Vagina (tissue), 2 donors: ENCODE measurements at places on chromosomes 16 and 17.
A peak's percentile ranks its signal among the peaks of the same experiment; 100 is the strongest.

DNA sequence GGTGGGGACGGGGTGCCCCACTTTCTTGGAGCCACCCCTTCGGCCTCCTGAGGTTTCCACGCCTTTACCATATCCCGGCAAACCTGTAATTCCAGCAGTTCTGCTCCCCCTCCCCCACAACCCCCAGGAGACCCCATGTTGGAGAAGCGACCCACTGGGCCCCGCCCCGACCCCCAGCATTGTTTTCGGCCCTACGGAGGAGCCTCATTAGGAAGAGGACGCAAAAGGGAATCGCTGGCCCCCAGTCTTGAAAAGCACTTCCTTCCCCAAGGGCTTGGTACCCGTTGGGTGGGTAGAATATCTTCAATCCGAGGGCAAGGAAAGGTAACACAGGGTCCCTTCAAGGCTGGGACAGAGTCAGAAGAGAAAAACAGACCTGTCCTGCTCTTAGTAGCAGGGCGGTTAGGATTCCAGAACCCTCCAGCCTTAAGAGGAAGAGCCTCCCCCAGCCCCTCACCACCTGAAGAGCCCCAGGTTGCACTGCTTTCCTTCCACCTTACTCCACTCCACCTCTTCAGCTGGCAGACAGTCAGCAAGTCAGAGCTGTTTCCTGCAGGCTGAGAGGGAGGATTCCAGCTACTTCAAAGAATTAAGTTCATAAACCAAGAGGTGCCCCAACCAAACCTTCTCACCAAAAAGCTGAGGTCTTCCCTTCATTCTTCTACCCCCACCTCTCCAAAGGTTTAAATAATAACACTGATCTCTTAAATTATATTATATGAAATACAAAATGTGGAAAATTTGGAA lies 803 bp upstream of the TLCD2 start:
- DNase-seq, result no peak
- peak overlapping the region; percentile 69 for H3K4me3 ChIP-seq
- no peaks in the 10 kb centered on the region for H3K36me3 ChIP-seq
- H3K27ac ChIP-seq, result peak overlapping the region; percentile 77
- no peaks in the 10 kb centered on the region for H3K27me3 ChIP-seq
- H3K4me1 ChIP-seq, result peaks cover 45% of the 10 kb centered on the region

- no peak overlapping the region for H3K4me3 ChIP-seq
- peak; percentile 61 for DNase-seq
- no peak overlapping the region for H3K27ac ChIP-seq
- H3K27me3 ChIP-seq, result no peaks in the 10 kb centered on the region
- H3K36me3 ChIP-seq, result no peaks in the 10 kb centered on the region
- H3K4me1 ChIP-seq, result no peaks in the 10 kb centered on the region
Measured at GRCh38 chr16:13992322-13992721, 72.4 kb downstream of the ERCC4 start.

DNA sequence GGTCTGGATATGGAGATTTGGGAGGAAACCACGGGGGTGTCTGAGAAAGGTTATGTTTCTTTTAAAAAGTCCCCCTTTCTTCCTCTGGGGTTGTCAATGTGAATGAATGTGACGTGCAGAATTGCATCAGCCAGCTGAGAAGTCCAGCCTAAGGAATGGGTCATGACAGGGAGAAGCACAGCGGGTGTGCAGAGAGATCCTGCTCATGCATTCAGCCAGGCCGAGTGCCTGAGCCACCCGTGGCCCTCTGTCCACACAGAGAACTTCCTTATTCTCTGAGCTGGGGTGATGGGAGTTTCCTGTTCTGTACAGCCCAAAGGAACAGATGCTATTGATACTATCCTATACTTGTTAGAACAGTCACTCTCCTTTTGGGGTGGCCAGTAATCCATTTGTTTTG lies 117.9 kb downstream of the CPPED1 start:
- H3K27ac ChIP-seq, result no peak overlapping the region
- DNase-seq, result no peak
- no peaks in the 10 kb centered on the region for H3K4me1 ChIP-seq
- no peaks in the 10 kb centered on the region for H3K27me3 ChIP-seq
- no peaks in the 10 kb centered on the region for H3K36me3 ChIP-seq

GRCh38 chr16:626787-627453 lies 3.9 kb upstream of the WFIKKN1 start:
- peak overlapping the region; percentile 82 for H3K27ac ChIP-seq
- H3K4me3 ChIP-seq, result no peak overlapping the region
- H3K36me3 ChIP-seq, result no peaks in the 10 kb centered on the region
- no peak for DNase-seq

- no peak overlapping the region for H3K4me3 ChIP-seq
- H3K27ac ChIP-seq, result no peak overlapping the region
- no peaks in the 10 kb centered on the region for H3K4me1 ChIP-seq
- H3K36me3 ChIP-seq, result peaks cover 5% of the 10 kb centered on the region
Measured at GRCh38 chr16:23217646-23218045, 35.1 kb downstream of the SCNN1G start.

DNA sequence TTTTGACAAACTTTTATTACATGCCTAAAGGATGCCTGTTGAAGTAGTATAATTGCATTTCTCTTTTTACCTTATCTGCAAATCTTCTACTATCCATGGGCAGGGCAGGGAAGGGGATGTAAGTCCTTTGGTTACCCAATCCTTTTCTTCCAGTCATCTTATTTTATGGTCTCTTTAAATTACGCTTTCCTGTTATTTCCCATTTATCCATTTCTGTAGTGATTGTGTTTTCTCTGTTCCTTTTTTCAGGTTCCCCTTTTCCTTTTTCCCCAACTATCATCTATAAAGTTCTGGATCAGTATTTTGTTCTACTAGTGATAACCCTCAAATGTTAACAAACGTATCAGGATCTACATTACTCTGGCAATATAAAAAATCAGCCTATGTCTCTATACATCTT lies 3.3 kb upstream of the ABCA9 start:
- DNase-seq, result no peak
- H3K27ac ChIP-seq, result peak overlapping the region; percentile 55
- no peaks in the 10 kb centered on the region for H3K27me3 ChIP-seq
- peaks cover 9% of the 10 kb centered on the region for H3K4me1 ChIP-seq

DNA sequence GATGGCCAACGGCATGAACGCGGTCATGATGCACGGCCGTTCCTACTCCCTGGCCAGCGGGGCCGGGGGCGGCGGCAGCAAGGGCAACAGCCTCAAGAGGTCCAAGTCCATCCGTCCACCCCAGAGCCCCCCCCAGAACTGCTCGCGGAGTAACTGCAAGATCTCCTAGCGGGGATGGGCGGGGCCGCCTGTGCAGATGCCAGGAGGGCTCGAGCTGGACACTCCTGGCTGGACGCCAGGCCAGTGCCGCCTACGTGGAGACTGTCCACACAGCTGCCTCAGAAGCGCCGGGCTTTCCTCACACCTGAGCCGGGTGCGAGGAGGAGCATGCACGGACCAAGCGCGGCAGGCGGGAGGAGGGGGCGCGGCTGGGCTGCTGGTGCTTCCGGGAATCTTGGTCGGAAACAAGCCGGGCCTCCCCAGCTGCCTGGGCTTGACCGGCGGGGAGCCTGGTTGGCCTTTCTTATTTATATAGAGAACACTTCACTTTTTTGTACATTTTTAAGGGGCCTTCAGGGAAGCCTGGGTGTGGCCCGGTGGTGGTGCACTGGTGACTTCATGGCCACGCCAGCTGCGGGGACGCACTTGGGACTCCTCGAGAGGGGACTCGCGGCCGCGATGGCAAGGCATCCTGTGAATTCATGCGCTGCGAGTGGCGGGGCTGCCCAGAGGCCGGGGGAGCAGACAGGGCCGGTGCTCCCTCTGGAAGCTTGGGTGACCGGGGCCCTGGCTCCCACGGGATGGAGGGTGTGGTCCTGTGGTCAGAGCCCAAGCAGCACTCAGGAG lies 3.1 kb upstream of the WFIKKN1 start:
- peak overlapping the region; percentile 82 for H3K27ac ChIP-seq
- H3K27me3 ChIP-seq, result no peaks in the 10 kb centered on the region
- no peaks in the 10 kb centered on the region for H3K36me3 ChIP-seq
- no peak overlapping the region for H3K4me3 ChIP-seq
- DNase-seq, result no peak
- peaks cover 47% of the 10 kb centered on the region for H3K4me1 ChIP-seq

GRCh38 chr17:74149597-74150427 lies 53.7 kb upstream of the RPL38 start:
- no peaks in the 10 kb centered on the region for H3K36me3 ChIP-seq
- H3K27ac ChIP-seq, result no peak overlapping the region
- DNase-seq, result peak; percentile 47
- no peak overlapping the region for H3K4me3 ChIP-seq
- peaks cover 13% of the 10 kb centered on the region for H3K4me1 ChIP-seq
- H3K27me3 ChIP-seq, result no peaks in the 10 kb centered on the region

DNA sequence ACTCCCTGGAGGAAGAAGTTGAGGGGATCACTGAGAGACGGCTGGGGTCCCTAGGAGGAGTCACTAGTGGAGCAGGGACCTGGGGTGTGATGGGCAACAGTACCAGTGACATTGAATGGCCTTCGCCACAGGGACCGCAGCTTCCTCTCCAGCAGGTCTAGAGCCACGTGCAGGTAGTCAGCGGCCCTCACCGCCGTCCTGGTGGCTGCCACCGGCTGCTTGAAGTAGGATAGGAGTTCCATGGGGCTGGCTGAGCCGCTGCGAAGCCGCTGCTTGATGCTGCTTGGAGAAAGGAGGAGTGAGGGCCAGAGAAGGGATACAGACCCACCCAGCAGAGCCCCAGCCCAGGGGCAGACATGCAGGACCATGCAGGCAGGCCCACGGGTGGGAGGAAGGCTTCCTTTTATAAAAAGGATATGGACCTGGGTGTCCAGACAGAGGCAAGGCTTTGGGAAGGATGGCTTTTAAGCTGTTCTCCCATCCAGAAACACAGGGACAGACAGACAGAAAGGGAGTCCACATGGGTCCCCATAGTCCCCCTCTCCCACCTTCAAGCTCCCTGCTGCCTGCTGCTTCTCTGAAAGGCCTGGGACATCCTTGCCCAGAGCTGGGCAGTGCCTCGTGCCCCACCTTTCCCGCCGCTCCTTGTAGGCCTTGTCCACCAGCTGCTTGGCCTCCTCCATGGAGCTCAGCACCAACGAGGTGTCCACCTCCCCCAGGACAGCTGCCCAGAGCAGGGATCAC lies 827 bp downstream of the MPO start:
- DNase-seq, result no peak
- no peak overlapping the region for H3K27ac ChIP-seq
- no peaks in the 10 kb centered on the region for H3K36me3 ChIP-seq

- no peak for DNase-seq
- no peaks in the 10 kb centered on the region for H3K36me3 ChIP-seq
- H3K4me1 ChIP-seq, result peaks cover 12% of the 10 kb centered on the region
Measured at GRCh38 chr17:55576996-55577586, 65.8 kb upstream of the SMIM36 start.

DNA sequence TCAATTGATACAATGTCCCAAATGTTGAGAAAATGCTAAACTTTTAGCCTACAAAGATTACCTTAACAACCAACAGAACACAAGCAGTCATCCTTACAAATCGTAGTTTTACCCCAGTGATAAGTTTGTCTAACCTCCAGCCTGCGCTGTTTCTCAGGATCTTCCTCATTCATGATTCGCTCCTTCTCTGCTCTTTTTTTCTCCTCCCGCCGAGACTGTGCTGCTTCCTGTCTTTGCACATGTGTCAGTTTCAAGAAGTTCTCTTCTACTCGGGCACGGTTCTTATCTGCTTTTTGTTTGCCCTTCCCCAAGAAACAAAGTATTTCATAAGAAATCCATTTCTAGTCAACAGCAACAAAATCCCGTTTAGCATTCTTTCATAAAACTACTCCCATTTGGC lies 10.2 kb upstream of the STRADA start:
- H3K27me3 ChIP-seq, result no peaks in the 10 kb centered on the region
- H3K4me1 ChIP-seq, result no peaks in the 10 kb centered on the region
- peaks cover 80% of the 10 kb centered on the region for H3K36me3 ChIP-seq

DNA sequence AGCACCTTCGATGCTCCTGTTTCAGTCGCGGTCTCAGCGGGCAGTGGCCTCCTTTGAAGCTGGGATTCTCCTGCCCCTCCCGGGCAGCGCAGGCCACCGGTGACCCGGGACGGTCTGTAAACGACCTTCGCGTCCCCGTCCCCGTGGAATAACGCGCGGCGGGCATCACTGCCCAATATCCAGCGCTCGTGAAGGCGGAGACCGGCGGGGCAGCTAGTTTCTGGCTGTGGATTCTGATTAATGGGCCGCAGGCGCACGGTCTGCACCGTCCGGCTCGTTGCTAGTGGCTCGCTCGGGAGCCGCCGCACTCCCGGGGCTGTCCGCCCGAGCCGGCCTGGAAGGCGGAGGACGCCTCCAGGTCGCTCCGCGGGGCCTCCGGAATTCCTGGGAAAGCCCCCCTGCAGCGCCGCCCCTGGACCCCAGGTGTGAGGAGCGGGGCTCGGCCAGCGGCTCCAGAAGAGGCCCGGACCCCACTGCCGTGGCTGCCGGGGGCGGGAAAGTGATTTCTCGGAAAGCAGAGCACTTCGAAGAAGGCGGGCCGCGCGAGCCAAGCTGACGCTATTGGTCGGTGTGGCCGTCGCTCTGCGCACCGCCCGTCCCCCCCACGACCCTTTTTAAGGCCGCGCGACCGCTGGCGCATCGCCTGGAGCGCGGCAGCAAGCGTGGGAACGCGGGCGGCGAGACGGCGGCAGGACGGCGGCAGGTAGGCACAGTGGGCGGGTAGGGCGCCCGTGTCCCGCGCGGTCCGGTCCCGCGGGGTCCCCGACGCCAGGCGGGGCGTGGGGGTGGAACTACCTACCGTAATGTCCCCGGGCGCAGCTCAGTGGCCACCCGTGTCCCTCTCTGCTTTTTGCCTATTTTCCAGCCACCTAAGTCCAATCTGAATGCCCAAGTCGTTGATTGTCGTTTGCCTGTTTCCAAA lies at the start of gene IRF8:
Gene IRF8 (plus strand): TSS at position 642 of the 922 bp plus-strand sequence. CDS start 3,854 bp downstream, outside the sequence.
- DNase-seq, result no peak
- H3K27me3 ChIP-seq, result peaks cover 7% of the 10 kb centered on the region
- no peak within 1 kb of the TSS for H3K27ac ChIP-seq
- peak within 1 kb of the TSS; percentile 49 for H3K4me3 ChIP-seq
- H3K4me1 ChIP-seq, result peaks cover 12% of the 10 kb centered on the region

DNA sequence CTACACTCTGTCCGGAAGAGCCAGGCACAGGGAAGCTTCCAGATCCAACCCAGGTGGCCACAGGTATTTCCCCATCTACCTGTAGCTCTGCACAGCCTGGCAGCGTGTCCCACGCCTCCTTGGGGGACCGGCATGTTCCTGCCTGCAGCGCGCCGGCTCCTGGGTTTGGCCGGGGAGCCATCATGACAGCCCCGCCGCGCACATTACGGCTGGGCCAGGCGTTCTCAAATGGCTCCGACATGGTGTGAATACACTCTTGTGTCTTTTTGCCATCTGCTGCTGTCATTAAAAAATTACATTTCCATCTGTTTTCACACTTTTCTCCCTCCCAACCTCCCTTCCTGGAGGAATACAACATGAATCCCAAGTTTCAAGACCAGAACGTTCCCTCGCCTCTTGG lies 8.0 kb upstream of the GINS2 start:
- no peaks in the 10 kb centered on the region for H3K27me3 ChIP-seq
- H3K36me3 ChIP-seq, result no peaks in the 10 kb centered on the region

- peaks cover 17% of the 10 kb centered on the region for H3K4me1 ChIP-seq
- no peaks in the 10 kb centered on the region for H3K27me3 ChIP-seq
- no peak overlapping the region for H3K4me3 ChIP-seq
- H3K27ac ChIP-seq, result no peak overlapping the region
- DNase-seq, result no peak
Measured at GRCh38 chr16:89174055-89174827, 2.7 kb downstream of the CDH15 start.

- H3K4me1 ChIP-seq, result peaks cover 25% of the 10 kb centered on the region
- no peak overlapping the region for H3K4me3 ChIP-seq
- no peaks in the 10 kb centered on the region for H3K27me3 ChIP-seq
- no peaks in the 10 kb centered on the region for H3K36me3 ChIP-seq
Measured at GRCh38 chr17:77738751-77739531, 219.6 kb upstream of the TNRC6C start.
